ENCODE measurements at places on chromosomes 2 and 18.

- DNase-seq = no peak
Observed at GRCh38 chr2:147076634-147077033, 768.2 kb upstream of the ACVR2A start.

GRCh38 chr18:56869189-56869777 is 218.1 kb downstream of the WDR7 start:
- peak; percentile 51 for DNase-seq

DNA sequence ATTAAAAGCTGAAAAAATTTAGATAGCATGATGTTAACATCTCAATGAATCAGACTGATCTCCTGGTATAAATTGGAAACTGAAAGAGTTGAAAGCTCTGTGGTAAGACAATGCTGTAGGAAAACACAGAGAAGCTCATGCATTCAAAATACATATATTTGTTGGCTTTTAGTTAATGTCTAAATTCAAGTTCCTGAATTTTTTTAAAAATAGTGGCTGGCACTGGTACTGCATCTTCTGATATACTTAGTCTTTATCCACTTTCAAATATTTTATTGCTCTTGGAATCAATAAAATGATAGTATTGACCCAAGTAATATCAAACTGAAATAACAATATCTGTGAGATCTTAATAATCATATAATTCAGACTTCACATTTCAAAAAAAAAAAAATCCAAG is 151.4 kb upstream of the FIGN start:
- DNase-seq = no peak

DNA sequence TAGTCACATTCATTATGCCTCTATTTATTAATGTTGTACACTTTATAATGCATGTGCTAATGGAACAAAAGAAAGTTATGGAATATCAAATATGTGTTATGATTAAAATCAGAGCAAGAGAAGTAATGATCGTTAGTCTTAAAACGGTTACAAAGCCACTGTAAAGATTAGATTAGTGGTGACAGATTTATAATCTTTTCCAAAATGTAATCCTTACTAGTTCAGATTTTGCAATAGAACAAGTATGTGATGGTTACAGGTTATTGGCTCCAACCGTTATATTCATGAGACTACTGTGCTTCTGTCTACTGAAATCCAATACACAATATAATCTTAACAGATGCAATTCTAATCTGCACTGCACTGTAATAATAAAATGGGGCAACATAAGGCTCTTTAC is 180.6 kb downstream of the ZNF521 start:
- DNase-seq = no peak

- DNase-seq = no peak
Observed at GRCh38 chr2:212843409-212844199, 305.0 kb upstream of the ERBB4 start.

DNA sequence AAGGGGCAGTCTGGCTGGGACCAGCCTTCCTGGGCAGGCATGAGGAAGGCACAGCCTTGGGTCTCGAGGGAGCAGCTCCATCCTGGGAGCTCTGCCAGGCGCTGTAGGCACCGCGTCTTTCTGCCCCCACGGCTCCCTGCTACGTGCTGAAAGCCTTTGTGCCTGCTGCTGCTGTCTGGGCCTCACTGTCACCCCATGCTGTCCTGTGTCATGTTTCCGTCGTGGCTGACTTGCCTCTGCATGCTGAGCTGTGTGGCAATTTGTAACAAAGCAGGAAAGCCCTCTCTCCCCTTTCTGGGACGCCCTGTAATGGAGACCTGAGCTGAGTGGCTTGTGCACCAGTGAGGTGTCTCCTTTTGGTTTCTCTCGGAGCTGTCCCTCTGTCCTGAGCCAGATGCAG is 152.5 kb downstream of the TSN start:
- DNase-seq = no peak

- DNase-seq = no peak
Observed at GRCh38 chr2:207236156-207236935, 70.6 kb upstream of the KLF7 start.

- no peak for DNase-seq
Observed at GRCh38 chr2:39549000-39549399, 111.9 kb upstream of the MAP4K3 start.

GRCh38 chr2:3597567-3597966 is 2.7 kb downstream of the COLEC11 start:
- DNase-seq = no peak

DNA sequence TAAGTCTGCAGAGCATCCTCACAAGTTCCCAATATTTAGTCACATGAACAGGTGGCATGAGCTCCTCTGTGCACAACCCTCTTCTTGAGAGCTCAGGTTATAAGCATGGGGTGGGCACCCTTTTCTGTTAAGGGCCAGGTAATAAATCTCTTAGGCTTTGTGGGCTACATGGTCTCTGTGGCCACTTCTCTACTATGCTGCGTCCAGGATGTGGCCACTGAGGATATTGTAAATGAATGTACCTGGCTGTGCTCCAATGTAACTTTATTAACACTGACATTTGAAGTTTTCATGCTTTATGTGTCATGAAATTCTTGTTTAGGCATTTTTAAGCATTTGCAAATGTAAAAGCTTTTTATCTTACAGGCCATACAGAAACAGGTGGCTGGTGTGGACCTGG is 116.8 kb upstream of the ST6GAL2 start:
- peak; percentile 32 for DNase-seq

- DNase-seq = no peak
Observed at GRCh38 chr2:188527141-188527540, 235.5 kb downstream of the GULP1 start.

DNA sequence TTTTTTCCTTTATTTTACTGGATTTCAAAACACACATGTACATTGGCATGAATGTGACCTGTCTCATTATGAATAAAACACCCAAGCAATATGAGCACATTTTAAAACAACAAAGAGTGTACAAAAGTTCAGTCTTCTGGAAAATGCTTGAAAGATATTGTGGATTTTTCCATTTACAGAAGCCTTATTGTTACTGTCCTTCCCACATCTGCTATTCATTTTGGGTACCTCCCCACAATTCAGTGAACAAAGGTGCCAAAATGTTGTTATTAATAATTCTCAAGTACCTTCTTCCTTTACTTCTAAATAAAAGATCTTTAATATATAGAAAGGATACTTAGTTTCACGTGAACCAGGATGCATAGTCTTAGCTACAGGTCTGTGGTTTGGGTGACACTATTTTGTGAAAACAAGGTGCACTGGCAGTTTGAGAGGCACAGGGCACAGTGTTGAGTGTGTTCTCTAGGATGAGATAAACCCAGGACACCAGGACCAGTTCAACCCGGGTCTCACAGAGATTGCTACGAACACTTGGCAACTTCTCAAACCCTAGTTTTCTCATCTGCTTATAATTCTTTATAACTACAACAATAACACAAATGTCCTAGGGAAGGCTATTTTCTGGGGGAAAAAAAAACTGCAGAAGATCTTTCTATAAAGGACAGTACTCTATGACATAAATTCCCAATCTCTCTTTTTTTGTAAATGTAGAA is 84.5 kb upstream of the GALNT5 start:
- DNase-seq = no peak

- no peak for DNase-seq
Observed at GRCh38 chr2:43846140-43846793, 7.5 kb downstream of the ABCG8 start.

DNA sequence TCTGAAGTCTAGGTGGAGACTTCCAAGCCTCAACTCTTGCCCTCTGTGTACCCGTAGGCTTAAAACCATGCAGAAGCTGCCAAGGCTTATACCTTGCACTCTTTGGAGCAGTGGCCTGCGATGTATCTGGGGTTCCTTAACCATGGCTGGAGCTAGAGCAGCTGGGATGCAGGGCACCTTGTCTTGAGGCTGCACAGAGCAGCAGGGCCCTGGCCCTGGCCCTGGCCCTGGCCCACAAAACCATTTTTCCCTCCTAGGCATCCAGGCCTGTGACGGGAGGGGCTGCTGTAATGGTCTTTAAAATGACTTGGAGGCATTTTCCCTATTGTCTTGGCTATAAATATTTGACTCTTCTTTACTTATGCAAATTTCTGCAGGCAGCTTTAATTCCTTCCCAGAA is 19.2 kb downstream of the SERPINB4 start:
- no peak for DNase-seq

GRCh38 chr2:168912901-168913369 is 11.8 kb downstream of the G6PC2 start:
- no peak for DNase-seq

GRCh38 chr18:9333441-9334328 is 888 bp upstream of the TWSG1 start:
- no peak for DNase-seq

- no peak for DNase-seq
Observed at GRCh38 chr2:145548479-145548878, 1028.6 kb upstream of the ZEB2 start.

Measured in Karpas-422 (cell line).